ENCODE measurements at places on chromosomes 2 and 18. TPM values are rescaled to one million over a fixed set of nuclear protein-coding genes. Genes with fewer than 3 reads are reported as not detected.

The CDK15 gene
- total RNA-seq: 0.25 TPM

The IMPACT gene
- total RNA-seq: 19.9 TPM

GRCh38 chr18:44680273-44681075 lies at the start of gene SETBP1:
TSS of gene SETBP1 (plus strand) at chr18:44680888. CDS start at chr18:44701347, 20,459 bp downstream.
- H3K36me3 ChIP-seq: no peaks in the 10 kb centered on the region
- no peaks in the 10 kb centered on the region for H3K27me3 ChIP-seq
- H3K4me1 ChIP-seq: peaks cover 19% of the 10 kb centered on the region
- DNase-seq: peak; percentile 89
- H3K4me3 ChIP-seq: peak within 1 kb of the TSS; percentile 78

- H3K4me1 ChIP-seq: no peaks in the 10 kb centered on the region
- no peaks in the 10 kb centered on the region for H3K27me3 ChIP-seq
- no peaks in the 10 kb centered on the region for H3K36me3 ChIP-seq
- no peak for DNase-seq
- no peak overlapping the region for H3K4me3 ChIP-seq
- H3K27ac ChIP-seq: no peak overlapping the region
These were observed 69.9 kb downstream of the ODC1 start for GRCh38 chr2:10378189-10378588.

- H3K27ac ChIP-seq: no peak overlapping the region
- H3K36me3 ChIP-seq: no peaks in the 10 kb centered on the region
- H3K27me3 ChIP-seq: no peaks in the 10 kb centered on the region
- no peaks in the 10 kb centered on the region for H3K4me1 ChIP-seq
- DNase-seq: no peak
These were observed 98.9 kb upstream of the GLS start for GRCh38 chr2:190781604-190782198.

DNA sequence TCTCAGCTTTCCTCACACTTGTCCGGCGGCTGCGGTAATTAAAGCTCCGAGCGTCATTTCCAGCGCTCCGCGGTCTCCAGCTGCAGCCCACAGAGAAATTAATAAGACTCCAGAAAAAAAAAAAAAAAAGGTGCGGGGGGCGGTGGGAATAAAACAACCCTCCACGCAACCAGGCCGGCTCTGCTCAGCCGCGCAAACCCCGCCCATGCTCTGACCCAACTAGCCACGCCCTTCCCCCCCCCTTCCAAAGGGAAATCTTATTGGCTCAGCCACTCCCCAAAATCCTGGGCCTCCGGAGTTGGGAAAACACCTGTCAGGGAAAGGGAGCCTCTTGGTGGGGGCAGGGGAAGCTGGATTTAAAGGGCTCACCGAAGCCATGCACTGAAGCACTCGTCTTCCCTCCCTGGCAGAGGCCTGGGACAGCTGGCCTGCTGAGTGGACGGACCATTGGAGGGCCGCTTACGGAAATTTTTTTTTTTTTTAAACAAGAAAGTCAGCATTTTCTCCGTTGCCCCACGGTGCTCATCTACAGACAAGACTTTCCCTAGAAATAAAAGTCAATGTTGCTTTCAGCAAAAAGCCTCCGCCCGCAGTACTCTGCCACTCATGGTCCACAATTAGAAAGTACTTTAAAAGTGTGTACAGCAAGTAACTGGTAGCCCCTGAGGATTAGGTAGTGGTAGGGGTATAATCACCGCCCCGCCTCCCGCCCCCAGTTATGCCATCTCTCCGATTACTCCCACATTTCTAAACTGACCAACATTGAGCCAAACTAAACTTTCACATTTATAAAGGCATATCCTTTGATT lies 674 bp upstream of the ERBB4 start:
- peak overlapping the region; percentile 83 for H3K27ac ChIP-seq
- no peaks in the 10 kb centered on the region for H3K27me3 ChIP-seq
- peak overlapping the region; percentile 91 for H3K4me3 ChIP-seq
- peak; percentile 74 for DNase-seq
- H3K4me1 ChIP-seq: peaks cover 15% of the 10 kb centered on the region

- no peaks in the 10 kb centered on the region for H3K27me3 ChIP-seq
- H3K4me3 ChIP-seq: no peak overlapping the region
- no peaks in the 10 kb centered on the region for H3K36me3 ChIP-seq
- no peak overlapping the region for H3K27ac ChIP-seq
- no peak for DNase-seq
- H3K4me1 ChIP-seq: no peaks in the 10 kb centered on the region
These were observed 68.9 kb upstream of the EFEMP1 start for GRCh38 chr2:55992455-55992854.

The DYSF gene
- total RNA-seq: 123 TPM

- no peak overlapping the region for H3K27ac ChIP-seq
- H3K4me3 ChIP-seq: peak overlapping the region; percentile 40
- H3K4me1 ChIP-seq: peaks cover 14% of the 10 kb centered on the region
- DNase-seq: no peak
These were observed 508 bp downstream of the CD8A start for GRCh38 chr2:86790134-86790675.

DNA sequence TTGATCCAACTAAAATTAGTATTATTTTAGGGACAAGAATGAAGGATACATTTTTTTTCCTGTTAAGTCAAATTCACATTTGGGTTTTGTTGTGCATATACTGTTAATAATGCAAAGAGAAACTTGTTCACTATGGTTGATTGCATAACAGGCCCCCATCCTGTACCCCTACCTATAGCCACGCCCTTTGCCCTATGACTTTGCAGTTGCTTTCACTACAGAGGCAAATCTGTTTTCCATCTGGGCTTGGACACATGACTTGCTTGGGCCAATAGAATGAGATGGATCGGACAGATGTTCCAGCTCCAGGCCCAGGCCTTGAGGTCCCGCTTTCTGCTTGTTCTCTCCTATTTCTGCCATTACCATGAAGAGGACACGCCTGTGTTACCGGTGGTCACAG lies 278.5 kb upstream of the HNRNPA3 start:
- no peak overlapping the region for H3K4me3 ChIP-seq
- H3K27me3 ChIP-seq: no peaks in the 10 kb centered on the region
- no peak for DNase-seq
- H3K36me3 ChIP-seq: no peaks in the 10 kb centered on the region

The DHRS9 gene
- total RNA-seq: 0.27 TPM

DNA sequence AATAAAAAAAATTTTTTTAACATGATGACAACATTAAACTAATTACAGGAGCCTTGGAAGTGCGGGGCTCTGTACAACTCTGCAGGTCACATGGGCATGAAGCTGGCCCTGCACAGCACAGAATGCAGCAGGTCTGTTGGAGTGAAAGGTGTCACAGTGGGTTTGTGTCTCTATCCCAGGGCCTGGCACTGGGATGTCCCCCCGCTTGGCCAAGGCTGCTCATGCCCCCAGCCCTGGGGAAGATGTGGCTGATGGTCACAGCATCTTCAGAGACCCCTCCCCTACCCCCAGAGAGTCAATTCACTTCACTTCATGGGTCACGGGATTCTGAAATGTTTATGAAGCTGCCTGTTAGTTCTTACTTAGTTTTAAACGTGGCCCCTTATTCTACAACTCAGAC lies 95.9 kb upstream of the TAF1B start:
- no peak overlapping the region for H3K4me3 ChIP-seq
- no peaks in the 10 kb centered on the region for H3K36me3 ChIP-seq
- H3K27ac ChIP-seq: no peak overlapping the region
- no peak for DNase-seq

GRCh38 chr2:158716921-158717320 lies 78.2 kb upstream of the DAPL1 start:
- H3K27me3 ChIP-seq: no peaks in the 10 kb centered on the region
- H3K4me3 ChIP-seq: no peak overlapping the region
- no peaks in the 10 kb centered on the region for H3K36me3 ChIP-seq
- peak overlapping the region; percentile 69 for H3K27ac ChIP-seq
- no peaks in the 10 kb centered on the region for H3K4me1 ChIP-seq
- no peak for DNase-seq
